A549 treated with GW870086 at 1 μM for 4 hours (cell line): ENCODE measurements at places on chromosomes 16 and 17. TPM values are rescaled to one million over a fixed set of nuclear protein-coding genes. Genes with fewer than 3 reads are reported as not detected.

ASIC2 gene
- total RNA-seq: 1.6 to 2.5 TPM (median 2.0 TPM) in 5 replicates

MAP2K3 gene
- total RNA-seq: 90.4 to 135 TPM (median 107 TPM) in 5 replicates

CBFB gene
- total RNA-seq: 46.6 to 53.6 TPM (median 51.6 TPM) in 5 replicates

GPR139 gene
- not detected in 5 replicates for total RNA-seq
